NCI-H146 (cell line): ENCODE measurements at places on chromosomes 13 and 19.

- DNase-seq = no peak
Observed at GRCh38 chr13:59490651-59491050, 673.1 kb downstream of the DIAPH3 start.

DNA sequence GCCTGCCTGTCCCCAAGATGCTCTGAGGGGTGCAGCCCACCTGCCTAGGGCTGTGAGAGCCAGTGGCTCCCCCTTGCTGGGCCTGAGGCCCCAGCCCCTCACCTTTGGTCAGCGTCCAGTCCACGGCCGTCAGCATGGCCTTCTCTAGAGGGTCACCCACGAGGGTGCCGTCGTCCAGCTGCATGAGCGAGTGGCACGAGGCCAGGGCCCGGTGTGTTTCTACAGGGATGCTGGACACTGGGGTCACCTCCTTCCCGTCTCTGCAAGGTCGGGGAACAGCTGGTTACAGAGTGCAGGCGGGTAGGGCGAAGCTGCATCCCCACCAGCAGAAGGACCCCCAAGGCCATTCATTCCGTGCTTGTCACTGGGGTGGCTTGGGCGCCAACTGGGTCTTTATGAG, 9.0 kb downstream of the ATP13A1 start:
- DNase-seq = no peak

DNA sequence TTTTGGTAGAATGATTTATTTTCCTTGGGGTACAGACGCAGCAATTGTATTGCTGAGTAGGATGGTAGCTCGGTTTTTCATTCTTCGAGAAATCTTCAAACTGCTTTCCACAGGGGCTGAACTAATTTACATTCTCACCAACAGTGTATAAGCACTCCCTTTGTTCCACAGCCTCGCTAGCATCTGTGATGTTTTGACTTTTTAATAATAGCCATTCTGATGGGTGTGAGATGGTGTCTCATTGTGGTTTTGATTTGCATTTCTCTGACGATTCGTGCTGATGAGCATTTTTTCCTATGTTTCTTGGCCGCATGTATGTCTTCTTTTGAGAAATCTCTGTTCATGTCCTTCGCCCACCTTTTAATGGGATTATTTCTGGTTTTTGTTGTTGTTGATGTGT, 54.8 kb upstream of the UQCRFS1 start:
- DNase-seq = no peak

- no peak for DNase-seq
Observed at GRCh38 chr19:11418094-11418548, 993 bp downstream of the RGL3 start.

DNA sequence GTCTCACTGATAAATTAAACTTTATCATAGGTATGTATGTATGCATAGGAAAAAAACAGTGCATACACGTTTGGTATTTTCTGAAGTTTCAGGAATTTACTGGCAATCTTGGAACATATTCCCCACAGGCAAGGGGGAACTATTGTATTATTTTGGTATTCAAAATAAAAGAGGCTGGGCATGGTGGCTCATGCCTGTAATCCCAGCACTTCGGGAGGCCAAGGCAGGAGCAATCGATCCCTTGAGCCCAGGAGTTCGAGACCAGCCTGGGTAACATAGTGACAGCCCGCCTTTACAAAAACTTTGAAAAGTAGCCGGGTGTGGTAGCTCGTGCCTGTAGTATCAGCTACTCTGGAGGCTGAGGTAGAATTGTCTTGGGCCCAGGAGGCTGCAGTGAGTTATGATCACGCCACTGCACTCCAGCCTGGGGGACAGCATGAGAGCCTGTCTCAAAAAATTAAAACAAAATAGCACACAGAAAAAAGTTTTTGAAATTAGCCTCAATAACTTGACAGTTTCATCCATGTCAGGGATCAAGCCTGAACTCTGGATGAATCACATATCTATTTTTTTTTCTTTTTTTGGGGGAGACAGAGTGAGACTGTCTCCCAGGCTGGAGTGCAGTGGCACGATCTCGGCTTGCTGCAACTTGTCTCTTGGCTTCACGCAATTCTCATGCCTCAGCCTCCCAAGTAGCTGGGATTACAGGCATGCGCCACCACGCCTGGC, 29.1 kb upstream of the HOMER3 start:
- no peak for DNase-seq

DNA sequence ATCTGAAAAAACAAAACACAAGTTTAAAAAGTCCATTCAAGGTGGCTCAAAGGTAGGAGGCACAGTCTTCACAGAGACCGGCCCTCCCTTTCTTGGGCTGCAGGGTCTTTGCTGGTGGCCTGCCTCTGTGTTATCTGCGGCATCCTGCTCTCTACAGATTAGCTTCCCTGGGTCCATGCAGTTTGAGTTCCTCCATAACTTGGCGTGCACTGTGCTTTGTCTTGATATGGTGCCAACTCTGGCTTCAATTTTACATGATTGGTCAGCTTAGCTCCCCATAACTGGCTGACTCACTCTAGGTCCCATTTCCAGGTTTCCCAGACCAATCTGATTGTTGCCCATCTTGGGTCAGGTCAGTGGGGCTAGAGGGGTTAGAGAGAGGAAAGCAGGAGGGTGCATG, 41.8 kb downstream of the TPT1 start:
- DNase-seq = no peak
